ENCODE measurements at places on chromosomes 4 and X.

GRCh38 chr4:86895692-86896488 is 3.7 kb upstream of the C4orf36 start:
- DNase-seq, result no peak

GRCh38 chr4:157075811-157076577 is at the start of gene GLRB:
Gene GLRB, plus strand, starts transcription at chr4:157076150. Its CDS starts 1,875 bp downstream, at chr4:157078025.
- no peak for DNase-seq

DNA sequence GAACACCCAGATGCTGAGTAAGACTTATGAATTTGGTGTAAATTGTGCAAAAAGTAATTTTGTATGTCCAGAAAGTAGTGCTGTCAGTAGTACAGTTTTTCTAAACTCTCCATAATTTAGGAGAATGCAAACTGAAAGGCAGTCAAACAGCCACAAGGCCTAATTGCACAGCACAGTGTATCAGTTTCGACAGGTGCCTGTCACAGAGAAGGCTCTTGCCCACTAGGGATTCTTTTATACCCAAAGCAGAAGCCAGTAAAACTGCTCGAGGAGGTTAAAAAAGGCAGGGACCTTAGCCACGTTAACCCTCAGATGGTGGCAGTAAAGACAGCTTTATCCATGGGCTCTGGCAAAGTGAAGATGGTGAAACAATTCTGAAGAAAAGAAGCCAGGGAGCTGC is 69.4 kb upstream of the GATB start:
- DNase-seq, result no peak

DNA sequence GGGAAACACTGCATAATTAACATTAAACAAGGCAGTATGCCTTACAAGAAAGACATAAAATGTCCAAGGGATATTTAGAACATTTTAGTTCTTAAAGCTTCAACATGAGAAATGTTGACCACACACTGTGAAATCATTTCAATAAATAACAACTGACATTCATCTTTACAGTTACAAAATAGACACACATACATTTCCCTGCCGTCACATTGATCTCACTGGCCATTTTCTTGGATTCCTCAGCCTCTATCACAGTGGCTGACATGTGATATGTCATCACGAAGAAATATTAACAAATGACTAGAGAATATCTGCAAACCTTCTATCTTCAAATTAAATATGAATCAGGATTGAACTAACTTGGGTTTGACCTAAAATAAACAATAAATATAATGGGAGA is 1.9 kb downstream of the CXCL2 start:
- no peak for DNase-seq
